ENCODE measurements at places on chromosomes 4 and X.

- no peak for DNase-seq
Measured at GRCh38 chrX:55169782-55170181, 50.4 kb upstream of the PAGE5 start.

DNA sequence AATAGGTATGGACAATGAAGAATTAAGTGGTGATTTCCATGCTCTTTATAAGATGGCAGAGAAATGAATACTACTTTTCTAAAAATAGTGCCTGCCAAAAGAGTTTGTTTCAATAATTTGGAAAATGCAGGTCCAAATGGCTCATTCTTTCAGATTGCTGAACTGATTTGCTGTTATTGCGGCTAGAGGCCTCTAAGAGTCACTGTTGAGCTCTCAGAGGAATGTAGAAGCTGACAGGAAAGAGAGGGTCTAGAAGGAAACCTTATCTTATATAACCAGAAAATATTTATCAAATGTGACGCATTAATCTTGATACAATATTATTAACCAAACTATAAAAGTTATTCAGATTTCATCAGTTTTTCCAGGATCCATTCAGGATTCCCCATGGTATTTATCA, 65.7 kb upstream of the PAGE1 start:
- DNase-seq, result peak; percentile 34

DNA sequence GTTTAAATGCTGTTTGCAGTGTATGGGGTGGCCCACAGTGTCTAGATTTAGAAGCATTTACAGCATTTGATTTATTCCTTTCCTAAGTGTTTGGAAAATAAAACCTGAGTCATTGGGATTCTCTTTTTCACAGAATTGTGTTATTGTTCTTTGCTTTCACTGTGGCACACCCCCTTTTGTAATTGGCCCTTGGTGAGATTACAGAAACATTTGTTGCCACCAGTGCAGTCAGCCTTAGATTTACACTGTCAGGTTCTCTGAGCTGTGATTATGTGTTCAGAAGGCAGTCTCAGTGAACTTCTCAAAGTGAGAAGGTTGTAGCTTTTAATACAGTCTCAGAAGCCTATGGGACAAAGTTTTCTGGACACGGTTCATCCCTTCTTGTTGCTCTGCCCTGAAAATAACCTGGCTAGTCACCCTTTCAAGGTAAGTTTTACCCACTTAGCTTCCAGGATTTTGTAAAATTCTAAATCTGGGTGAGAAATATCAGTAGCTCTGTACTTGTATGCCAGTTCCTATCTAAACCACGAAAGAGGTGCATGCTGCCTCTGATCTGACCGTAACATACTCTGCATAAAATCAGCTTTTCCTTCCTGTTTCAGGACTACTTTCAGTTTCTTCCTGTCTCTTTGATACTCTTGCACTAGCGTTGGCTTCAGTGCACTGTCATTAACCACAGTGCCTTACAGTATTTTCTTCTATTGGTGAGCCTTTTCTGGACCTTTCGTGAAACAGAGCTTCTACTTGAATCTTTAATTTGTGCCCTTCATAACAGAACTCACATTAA, 12.6 kb downstream of the RUFY3 start:
- peak; percentile 73 for DNase-seq

DNA sequence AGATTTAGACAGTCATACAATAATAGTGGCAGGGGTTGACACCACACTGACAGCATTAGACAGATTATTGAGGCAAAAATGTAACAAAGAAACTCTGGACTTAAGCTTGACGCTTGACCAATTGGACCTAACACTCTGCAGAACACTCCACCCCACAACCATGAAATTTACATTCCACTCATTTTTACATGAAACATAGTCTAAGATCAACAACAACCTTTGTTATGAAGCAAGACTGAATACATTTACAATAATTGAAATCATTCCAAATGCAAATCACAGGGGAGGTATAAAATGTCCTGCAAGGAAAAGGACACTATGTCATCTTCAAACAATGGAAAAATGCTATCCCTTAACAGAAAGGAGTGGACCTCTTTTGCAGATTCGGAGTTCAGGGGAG, 4.9 kb upstream of the UGT2B10 start:
- no peak for DNase-seq

GRCh38 chr4:73070074-73070390, 516 bp upstream of the COX18 start:
- no peak for DNase-seq

Measured in GM23248 (cell line).